ENCODE measurements at places on chromosomes 11 and 22. TPM values are rescaled to one million over a fixed set of nuclear protein-coding genes. Genes with fewer than 3 reads are reported as not detected.

GRCh38 chr11:85165819-85166218 is 461.3 kb downstream of the DLG2 start:
- no peak for DNase-seq

- DNase-seq: no peak
Observed at GRCh38 chr11:94938095-94939055, 35.0 kb downstream of the CWC15 start.

DNA sequence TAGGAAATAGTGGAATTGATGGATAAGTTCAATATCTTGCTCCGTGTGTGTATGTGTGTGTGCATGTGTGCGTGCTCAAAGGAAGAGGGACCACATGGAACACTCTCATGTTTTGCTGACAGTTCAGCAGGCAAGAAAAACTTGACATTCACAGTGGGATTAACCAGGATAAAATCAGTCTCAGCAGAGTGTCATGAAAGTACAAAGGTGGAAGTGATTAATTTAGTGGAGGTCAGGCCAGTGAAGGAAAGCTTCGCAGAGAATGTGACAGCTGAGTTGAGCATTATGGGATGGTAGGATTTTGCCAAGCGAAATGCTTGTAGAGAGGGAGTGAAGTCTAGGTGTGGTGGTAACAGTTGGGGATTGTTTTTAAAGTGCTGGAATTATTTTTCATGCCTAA is 15.7 kb upstream of the FBXO3 start:
- no peak for DNase-seq

SCN3B gene
- not detected for total RNA-seq

Measured in activated naive CD8-positive, alpha-beta T cell treated with anti-CD3 and anti-CD28 coated beads for 36 hours (primary cell).